Activated CD4-positive, alpha-beta memory T cell treated with anti-CD3 and anti-CD28 coated beads for 36 hours (primary cell): ENCODE measurements at places on chromosomes 1 and 21. TPM values are rescaled to one million over a fixed set of nuclear protein-coding genes. Genes with fewer than 3 reads are reported as not detected.

GRCh38 chr1:153474347-153474746 lies 13.9 kb upstream of the S100A7 start:
- no peak overlapping the region for H3K27ac ChIP-seq
- no peak overlapping the region for H3K4me3 ChIP-seq
- peaks cover 18% of the 10 kb centered on the region for H3K27me3 ChIP-seq
- no peaks in the 10 kb centered on the region for H3K4me1 ChIP-seq

Gene CD48
- 194 TPM for total RNA-seq

- no peaks in the 10 kb centered on the region for H3K4me1 ChIP-seq
- H3K27me3 ChIP-seq, result peaks cover 18% of the 10 kb centered on the region
- H3K36me3 ChIP-seq, result no peaks in the 10 kb centered on the region
- peak overlapping the region; percentile 63 for H3K4me3 ChIP-seq
These were observed 433 bp downstream of the TMEM200B start for GRCh38 chr1:29123053-29123886.

GRCh38 chr1:96510911-96511310 lies 210.7 kb upstream of the PTBP2 start:
- H3K27me3 ChIP-seq, result no peaks in the 10 kb centered on the region
- no peak overlapping the region for H3K4me3 ChIP-seq
- no peak for DNase-seq

Gene OR2AK2
- not detected for total RNA-seq

Gene CNTN2
- total RNA-seq, result not detected
